ENCODE measurements at places on chromosomes 2 and 18. TPM values are rescaled to one million over a fixed set of nuclear protein-coding genes. Genes with fewer than 3 reads are reported as not detected.

GRCh38 chr2:120314690-120315366, 31.1 kb upstream of the INHBB start:
- no peak for DNase-seq

DNA sequence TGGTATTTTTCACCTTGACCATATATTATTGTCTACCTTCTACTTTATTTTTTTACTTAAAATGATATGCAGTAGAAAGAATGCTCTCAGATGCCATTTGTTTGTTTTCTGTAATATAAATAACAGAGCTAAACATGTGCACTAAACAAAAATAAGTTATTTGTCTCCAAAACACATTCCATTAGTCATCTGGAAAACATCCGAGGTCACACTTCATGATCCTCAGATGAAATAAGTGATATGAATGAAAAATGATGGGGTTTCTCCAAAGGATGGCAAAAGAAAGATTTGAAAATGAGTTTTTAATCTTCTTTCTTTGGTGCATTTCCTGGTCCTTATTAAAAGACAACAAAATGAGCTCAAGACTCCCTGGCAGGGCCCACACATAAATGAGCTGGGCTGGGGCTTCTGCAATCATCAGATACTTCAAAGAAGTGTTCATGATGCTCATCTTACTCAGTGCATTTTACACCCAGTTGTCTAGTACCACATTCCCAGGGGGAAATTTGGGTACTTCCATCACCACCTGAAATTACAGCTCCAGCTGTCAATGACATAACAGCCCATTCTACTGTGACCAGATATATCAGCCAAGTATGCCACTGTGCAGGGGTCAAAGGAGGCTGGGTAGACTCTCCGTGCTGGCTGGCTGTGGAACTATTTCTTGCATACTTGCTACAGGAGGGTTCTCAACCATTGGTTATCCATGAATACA, 283.5 kb downstream of the PID1 start:
- no peak for DNase-seq

GRCh38 chr18:70190529-70190928, 15.0 kb downstream of the RTTN start:
- no peak for DNase-seq

- DNase-seq, result no peak
Observed at GRCh38 chr18:4854671-4855070, 342.4 kb downstream of the AKAIN1 start.

DNA sequence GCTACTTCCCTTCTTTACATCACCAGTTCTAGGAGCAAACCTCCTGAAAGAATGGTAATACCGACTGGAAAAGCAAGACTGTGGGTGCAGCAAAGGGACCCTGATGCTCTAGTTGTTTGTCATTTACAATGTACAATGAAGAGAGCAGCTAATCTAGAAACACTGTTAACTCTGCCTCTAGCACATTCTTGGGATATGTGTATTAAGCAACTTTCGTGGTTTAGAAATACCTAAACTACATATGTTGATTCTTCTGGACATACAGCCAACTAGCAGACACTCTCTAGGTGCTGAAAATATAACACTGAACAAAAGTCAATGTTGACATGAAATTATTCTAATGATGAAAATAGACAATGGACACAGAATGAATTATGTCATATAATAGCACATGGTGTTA, 440.3 kb upstream of the MC4R start:
- no peak for DNase-seq

- no peak for DNase-seq
Observed at GRCh38 chr2:191676790-191677645, 918 bp upstream of the NABP1 start.

DNA sequence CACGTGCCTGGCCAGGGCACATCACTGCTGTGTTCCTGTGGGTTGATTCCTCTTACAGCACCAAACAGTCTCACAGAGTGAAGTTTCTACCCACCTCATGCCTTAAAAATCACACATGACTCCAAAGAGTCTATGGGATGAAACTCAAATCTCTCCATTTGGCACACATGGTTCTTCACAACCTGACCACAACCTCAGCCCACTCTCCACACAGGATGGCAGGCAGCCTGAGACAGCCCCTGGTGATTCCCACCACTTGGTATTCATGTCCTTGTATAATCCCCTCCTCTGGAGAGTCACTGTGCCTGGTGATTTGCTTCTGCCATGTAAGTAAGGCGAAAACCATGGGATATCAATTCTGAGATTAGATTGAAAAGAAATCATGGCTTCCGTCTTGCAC, 46.2 kb downstream of the LBH start:
- DNase-seq, result no peak

DNA sequence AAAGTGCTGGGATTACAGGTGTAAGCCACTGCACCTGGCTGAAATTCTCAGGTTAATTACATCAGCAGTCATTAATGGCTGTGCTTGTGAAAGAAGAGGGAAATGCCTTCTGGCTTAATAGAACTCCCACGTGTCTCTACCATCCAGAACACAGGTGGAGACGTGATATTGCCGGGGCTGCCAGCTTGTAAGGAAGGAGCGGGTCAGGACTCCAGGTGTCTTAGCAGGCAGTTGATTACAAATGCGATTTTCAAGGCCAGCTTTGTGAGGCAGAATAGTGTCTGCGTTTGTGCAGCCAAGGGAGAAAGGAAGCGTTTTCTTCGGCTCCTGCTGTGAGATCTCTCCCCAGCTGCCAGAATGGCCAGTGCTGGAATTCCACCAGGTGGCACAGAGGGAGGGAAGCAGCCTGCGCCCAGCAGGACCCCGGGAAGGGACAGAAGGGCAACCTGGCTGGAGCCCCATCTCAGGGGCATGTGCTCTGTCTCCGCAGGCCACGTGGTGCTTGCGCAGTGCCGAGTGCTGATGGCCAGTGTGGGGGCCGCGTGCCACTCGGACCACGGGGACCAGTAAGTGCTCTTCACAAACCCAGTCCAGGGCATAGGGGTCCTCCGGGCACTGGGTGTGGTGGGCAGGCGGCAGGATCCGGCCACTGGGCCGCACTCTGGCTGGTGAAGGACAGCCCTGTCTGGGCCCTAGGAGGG, 3.7 kb upstream of the ESPNL start:
- DNase-seq, result no peak

- DNase-seq, result no peak
Observed at GRCh38 chr18:60044290-60045006, 144.7 kb downstream of the PMAIP1 start.

DNA sequence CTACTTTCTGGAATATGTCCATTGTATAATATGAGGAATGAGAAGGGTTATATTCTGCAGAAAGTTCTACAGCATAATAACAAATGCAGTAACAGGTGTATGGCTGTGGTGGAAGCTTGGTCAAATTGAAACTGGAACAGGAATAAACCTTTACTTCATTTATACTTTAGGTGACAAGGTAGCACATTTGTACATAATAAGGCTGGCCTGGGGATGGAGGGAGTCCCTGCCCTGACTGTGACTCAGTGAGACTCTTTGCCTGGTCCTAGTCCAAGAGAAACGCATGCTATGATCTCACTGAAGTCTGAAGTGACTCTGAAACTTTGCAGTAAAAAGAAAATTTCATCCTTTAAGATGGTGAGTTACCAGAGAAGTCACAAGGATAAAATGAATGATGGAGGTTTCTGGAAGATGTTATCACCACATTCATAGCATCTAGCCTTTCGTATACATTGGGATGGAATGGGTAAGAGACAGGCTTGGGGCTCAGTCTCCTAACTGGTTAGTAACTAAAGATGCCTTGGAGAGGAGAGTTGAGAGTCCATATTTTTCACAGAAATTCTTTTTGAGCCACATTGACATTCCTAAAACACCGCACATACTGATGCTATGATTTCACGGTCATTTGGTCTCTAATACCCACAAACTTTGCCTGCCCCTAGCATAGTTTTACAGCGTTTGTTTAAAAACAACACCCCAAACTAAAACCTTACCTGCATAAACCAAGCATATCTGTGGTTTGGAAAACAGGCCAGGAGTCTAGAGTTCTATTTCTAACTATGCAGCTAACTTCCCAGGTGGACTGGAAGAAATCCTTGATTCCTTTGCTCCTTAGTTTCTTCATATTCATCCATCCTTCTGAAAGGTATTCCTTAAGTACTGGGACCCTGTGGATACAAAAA, 42.4 kb upstream of the NABP1 start:
- no peak for DNase-seq

GRCh38 chr18:77899972-77900754, 650.5 kb downstream of the GALR1 start:
- no peak for DNase-seq

- no peak for DNase-seq
Observed at GRCh38 chr18:39481281-39481680, 1915.7 kb upstream of the CELF4 start.

DNA sequence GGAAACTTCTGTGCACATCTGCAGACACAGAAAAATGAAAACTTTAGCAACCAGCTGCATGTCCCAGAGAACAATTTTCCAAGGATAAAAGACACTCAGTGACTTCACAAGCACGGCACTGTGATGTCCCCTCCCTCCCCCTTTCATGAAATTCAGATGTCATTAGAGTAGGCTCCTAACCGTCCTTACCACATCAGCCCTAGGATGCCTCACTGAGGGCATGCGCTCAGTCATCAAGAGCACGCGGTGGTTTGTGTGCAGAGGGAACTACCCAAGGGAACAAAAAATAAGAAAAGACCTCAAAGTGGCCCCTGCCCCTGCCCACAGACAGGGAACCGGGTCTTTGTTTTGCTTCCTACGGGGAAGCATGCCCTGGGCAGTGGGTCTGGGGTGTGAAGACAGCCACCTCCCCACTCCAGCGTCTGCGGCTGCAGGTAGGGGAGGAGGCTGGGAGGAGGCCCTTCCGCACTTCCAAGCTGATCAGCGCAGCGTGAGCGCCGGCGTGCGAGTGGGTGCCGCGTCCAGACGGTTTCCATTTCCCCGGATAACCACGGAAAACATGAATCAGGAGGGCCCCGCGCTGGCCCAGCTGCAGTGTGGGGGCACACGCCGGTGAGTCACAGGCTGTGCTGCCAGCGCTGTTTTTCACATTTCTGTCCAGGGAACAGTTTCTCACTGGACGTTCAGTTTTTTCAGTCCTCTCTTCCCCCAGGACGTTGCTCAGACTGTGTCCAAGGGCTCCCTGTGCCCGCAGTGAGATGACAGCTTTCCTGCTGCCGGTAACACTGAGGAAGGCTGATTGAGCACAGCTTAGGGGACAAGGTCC, 70.6 kb downstream of the COPS8 start:
- DNase-seq, result no peak

GRCh38 chr2:238761868-238762267, 86.0 kb upstream of the TWIST2 start:
- no peak for DNase-seq

DNA sequence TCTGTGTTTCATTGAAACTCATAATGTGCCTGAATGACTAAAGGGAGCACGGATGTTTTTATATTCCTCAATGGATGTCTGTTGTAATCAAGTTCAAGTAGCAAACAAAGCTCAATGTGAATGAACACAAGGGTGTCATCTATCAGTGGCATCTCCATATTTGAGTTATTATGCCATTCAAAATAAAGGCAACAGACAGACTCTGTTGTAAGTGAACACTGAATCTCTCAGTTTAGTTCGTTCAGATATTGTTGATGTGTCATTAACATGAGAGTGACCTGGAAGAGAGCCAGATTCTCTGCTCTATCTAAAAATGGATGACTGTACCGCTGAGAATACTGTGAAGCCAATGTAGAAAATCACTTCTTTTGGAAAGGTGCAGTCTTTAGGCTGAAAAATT, 118.7 kb downstream of the NUP35 start:
- DNase-seq, result no peak

DNA sequence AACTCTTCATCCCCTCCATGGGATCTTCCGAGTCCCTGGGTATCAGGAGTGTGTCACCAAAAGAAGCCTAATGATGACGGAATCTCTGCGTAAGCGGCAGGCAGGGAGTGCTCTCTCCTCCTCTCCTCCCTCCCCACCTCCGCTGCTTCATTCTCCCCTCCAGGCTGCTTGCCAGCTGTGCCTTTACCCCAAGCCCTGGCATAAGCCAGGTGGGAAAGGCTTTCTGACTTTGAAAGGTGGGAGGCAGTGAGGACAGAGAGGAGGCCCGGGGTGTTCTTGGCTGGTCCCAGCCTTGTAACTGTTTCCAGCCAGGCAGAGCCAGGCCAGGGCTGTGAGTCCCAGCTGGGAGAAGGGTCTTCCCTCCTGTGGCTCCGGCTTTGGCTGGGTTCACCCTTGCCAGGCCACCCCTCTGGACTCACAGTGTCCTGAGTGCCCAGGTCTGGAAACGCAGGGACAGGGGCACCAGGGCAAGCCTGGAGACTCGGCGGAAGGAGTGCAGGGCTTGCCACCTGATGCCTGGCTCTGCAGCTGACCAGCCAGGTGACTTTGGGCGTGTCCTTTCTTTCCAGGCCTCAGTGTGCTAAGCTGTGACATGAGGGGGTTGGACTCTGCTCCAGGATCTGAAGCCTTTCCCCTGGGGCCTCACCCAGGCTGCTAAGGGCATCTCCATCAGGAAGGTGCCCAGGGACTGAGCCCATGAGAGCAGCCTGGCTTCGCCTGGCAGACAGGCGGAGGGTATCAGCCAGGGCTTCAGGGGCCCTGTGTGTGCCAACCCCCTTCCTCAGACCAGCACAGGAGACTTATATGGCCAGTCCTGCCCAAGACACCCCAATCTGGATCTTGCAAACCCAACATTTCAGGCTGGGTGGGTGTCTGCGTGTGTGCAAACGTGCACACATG, 32.7 kb upstream of the HPCAL1 start:
- DNase-seq, result no peak

DNA sequence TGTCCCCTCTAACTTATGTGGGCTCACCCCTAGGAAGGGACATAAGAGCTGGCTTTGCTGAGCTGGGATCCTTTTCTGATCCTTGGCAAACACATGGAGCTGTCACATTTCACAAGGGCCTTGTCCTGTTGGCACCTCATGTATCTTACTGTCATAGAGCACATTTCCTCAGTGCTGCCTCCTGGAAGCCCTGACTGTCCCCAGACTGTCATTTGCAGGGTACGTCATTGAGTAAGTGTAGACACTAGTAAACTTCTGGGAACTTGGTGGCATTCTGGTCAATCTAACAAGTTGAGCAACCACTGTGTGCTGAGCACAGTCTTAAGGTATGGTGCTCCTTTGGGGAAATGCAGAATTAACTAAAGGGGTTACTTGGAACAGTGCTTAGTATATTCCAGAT, 94.5 kb upstream of the IL1R2 start:
- no peak for DNase-seq

DNA sequence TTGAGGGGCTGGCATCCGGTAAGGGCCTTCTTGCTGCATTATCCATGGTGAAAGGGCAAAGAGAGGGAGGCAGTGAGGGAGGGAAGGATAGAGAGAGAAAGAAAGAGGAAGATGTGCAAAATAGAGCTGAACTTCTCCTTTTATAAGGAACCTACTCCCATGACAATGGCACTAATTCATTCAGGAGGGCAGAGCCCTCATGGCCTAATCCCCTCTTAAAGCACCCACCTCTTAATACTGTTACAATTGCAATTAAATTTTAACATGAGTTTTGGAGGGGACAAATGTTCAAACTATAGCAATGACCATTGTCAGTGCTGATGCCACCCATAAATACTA, 60.2 kb downstream of the CXCR4 start:
- no peak for DNase-seq

- DNase-seq, result no peak
Observed at GRCh38 chr2:72745679-72746368, 80.0 kb downstream of the EXOC6B start.

Gene FEZ2
- total RNA-seq, result 64.0 TPM

Gene MAPRE3
- 24.2 TPM for total RNA-seq

Gene TUBA3E
- total RNA-seq, result not detected

Gene CHRND
- not detected for total RNA-seq

Gene REG3G
- total RNA-seq, result not detected

Gene TRIM43
- not detected for total RNA-seq

Gene ATP5F1A
- total RNA-seq, result 491 TPM
